H54 (cell line): ENCODE measurements at places on chromosomes 1 and 21.

DNA sequence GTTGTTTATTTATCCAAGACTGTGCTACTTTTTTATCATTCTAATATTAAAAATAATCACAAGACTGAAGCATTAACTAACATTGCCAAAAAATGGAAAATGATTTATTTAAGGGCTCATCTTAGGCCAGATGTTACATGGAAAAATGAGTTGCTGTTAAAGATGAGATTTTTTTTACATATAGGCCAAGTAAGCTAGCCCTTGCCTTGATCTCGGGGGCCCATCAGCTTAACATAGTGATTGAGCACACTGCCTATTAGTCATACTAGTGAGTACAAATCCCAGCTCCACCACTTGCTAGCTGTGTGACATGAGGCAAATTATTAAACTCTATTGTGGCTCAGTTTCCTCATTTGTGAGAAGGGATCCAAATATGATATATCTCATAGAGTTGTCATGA is 275.9 kb upstream of the SNX7 start:
- no peak for DNase-seq

DNA sequence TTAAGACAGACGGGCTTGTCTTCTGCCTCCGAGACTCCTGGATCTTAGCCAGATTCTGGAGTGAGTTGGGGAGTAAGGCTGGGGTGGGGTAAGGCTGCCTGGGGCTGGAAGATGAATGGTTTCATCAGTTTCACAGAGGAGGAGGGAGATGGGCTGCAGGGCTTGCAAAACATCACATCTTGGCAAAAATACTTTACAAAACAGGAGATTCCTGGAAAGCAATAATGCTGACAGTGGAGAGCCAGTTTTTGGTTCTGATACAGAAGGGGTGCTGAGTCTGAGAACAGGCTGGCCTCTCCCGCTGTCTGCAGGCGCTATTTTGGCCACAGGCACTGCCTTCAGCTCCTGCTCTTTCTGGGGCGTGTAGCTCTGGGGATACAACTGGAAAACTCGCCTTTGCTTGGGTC is 83.4 kb upstream of the KCNE2 start:
- no peak for DNase-seq

- no peak for DNase-seq
These were observed 2.4 kb downstream of the ECHDC2 start for GRCh38 chr1:52919051-52919722.

DNA sequence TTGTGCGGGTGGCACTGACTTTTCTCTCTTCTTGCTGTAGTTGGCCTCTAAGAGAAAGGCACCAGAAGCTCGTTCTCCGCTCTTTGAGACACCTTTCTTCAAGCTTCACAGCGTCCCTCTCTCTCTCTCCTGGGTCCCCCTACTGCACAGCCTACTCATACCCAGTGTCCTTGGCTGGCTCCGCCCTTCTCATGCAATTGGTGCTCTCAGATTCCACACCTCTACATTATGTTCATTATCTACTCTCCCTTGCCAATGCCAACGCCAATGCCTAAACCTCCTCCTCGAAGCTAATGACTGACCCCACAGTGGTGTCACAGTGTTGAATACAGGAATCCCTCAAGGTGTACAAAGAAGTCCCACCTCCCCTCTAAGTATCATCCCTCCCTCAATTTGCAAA is 4.8 kb upstream of the DNAJC28 start:
- DNase-seq, result no peak

- peak; percentile 68 for DNase-seq
These were observed 725 bp downstream of the MTFR1L start for GRCh38 chr1:25820247-25821111.

GRCh38 chr1:71835442-71835813 is 446.9 kb downstream of the NEGR1 start:
- DNase-seq, result no peak

DNA sequence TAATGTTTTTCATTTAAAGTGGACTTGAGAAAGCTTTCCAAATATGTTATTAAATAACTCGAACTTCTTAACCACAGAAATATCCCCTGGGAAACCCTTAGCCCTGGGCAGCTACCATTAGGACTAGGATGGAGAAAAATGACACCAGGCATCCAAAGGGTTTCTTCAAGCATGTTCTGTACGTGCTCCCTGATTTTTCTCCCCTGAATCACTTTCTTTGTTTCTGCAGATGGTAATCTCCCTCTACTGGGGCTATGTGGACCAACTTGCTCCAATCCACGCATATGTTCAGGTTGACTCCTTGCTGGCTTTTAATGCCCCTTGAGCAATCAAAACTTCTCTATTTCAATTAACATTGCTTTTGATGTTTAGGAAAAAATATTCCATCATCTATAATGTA is 312.7 kb upstream of the C1orf87 start:
- no peak for DNase-seq

DNA sequence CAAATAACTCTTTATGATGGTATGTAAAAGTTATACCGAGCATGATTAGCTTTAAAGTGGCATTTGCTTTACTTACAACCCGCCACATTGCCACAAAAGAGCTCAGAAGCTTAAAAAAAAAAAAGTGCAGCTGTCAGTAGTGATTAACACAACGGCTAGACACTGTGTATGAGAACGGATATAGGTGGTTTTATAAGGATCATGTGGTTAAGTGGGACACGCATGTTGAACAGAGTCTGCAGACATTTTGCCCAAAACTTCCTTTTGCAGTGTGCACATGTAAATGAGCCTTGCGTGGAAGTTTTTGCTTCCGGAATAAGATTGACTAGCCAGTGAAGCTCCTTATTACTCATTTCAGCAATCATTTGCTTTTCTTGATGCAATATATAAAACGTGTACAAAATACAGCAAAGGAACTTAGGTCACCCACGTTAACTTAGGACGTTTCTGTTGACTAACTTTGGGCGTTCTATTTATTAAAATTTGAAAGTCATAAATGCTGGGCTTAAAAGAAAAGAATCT is 58.7 kb upstream of the RGS1 start:
- no peak for DNase-seq

GRCh38 chr21:14862794-14863720 is 201.7 kb downstream of the NRIP1 start:
- DNase-seq, result no peak

GRCh38 chr21:44434936-44435635 is 20.2 kb upstream of the LRRC3 start:
- DNase-seq, result no peak

DNA sequence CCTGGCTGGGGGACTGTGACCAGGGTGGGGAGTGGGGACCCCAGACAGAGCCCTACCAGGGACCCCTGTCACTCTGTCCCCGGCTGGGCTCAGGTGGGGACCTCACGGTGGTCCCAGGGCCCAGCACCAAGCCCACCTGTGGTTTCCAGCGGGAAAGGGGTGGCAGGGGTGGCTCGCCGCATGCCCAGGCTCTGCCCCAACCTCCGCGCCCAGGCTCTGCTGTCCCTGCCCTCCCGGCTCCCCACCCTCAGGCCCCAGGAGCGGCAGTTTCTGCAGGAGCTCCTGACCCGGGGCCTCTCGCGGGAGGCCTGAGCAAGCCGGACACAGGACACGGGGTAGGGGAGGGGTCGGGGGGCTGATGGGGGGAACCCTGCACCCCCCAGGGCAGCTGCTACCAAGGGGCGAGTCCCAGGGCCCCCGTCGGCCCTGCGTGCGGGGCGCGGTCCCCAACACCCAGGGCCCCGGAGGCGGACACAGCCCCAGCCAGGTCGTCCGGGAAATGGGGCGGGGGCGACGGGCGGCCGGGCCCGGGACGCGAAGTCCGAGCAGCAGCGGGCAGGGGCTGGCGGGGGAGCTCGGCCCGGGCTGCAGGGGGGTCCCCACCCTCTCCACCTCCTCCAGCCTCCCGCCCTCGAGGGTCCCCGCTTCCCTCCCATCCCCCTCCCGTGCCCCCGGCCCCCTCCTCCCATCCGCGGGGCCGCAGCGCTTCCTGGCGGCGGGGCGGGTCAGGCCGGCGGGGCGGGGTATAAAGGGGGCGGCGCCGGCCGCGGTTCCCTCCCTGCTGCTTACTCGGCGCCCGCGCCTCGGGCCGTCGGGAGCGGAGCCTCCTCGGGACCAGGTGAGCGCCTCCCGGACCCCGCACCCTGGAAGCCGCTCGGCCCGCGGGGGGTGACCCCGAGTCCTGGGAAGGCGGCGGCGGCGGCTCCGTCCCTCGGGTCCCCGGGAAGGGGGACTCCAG is at the start of gene COL6A2:
TSS of gene COL6A2 (plus strand) at position 777 of the 958 bp plus-strand sequence.
- DNase-seq, result peak; percentile 83

DNA sequence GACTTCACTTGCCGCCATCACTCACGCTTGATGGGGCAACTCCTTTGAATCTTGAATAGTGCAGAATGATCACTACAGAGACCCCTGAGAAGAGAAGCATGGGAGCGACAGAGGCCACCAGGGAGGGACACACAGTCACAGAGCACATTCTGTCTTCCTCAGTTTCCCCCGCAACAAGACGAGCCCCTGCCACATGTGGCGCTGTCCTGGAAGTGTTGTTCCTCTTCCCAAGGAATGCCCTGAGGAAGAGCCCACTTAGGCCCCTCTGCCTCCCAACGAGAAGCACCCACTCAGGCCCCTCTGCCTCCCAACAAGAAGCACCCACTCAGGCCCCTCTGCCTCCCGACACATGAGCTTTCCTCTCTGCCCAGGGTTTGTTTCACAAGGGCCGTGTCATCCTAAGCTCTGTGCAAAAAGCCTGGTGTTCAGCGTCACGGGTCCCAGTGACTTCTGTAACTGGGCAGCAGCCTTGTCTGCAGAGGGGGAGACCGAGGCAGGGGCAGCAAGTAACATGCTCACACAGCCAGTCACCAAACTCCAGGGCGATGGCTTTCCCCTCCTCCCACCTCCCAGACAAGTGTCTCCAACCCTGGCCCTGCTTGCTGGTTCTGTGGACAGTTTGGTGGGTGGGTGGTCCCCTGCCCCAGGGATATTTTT is 19.8 kb downstream of the SLC37A1 start:
- DNase-seq, result no peak

- DNase-seq, result no peak
These were observed 227.9 kb downstream of the RERE start for GRCh38 chr1:8589571-8589970.

- no peak for DNase-seq
These were observed 144.7 kb downstream of the POU2F1 start for GRCh38 chr1:167365360-167365759.

DNA sequence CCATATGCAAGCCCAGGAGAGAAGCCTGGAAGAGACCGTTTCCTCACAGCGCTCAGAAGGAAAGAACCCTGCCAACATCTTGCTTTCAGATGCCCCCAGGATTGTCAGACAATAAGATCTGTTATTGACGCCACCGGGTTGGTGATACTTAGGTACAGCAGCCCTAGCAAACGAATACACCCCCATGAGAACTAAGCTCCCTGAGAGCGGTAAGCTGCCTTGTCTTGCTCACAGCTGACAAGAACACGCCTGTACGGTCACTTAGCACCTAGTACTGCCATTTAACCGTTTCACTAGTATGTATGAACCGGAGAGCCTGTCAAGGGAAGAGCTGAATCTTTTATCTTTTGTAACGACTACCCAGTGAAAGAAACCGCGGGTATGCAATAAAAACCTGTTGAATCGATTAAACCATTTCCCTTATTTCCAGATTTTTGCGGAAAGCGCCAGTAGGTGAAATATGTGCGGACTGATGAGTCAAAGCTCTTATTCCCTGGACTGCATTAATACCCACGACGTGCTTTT is 619 bp upstream of the ZBTB8B start:
- DNase-seq, result no peak

DNA sequence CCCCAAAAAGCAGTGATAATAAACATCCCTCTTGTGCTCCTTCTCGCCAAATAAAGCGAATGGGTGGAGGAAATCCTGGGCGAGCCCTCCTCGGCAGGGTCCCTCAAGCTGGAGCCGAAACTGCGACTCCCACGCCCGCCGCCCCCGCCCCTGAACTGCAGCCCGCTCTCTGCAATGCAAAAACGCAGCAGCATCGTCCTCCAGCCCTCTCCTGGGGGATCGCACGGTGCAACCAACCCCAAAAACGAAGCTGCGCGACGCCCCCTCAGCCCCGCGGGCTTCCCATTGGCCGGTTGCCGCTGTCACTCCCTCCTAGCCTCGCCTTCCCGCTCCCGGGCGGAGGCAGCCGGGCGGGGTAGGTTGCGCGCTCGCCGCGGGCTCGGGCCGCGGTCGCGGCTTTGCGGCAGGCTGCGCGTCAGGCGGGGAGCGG is at the start of gene TMCC2:
TSS of gene TMCC2 (plus strand) at position 363 of the 430 bp plus-strand sequence. CDS start 619 bp downstream, outside the sequence.
- peak; percentile 94 for DNase-seq

- DNase-seq, result no peak
These were observed 33.4 kb downstream of the GNAT2 start for GRCh38 chr1:109586055-109586454.

DNA sequence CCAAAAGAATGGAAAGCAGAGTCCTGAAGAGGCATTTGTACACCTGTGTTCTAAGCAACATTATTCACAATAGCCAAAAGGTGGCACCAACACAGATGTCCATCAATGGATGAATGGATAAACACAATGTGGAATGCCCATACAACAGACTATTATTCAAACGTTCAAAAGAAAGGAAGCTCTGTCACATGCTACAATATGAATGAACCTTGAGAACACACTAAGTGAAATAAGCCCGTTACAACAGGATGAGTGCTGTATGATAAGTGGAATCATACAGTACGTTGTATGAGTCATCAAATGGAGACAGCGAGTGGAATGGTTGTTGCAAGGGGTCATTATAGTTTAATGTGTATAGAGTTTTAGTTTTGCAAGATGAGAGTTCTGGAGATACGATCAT is 80.1 kb downstream of the SH3BGR start:
- DNase-seq, result no peak

- no peak for DNase-seq
These were observed 19.9 kb downstream of the MACF1 start for GRCh38 chr1:39224295-39224829.

GRCh38 chr1:30893776-30894507 is 14.6 kb downstream of the SDC3 start:
- DNase-seq, result no peak

GRCh38 chr1:117757668-117758067 is 151.8 kb downstream of the TENT5C start:
- DNase-seq, result no peak

- peak; percentile 11 for DNase-seq
These were observed 69.5 kb downstream of the LHX8 start for GRCh38 chr1:75203415-75204277.

DNA sequence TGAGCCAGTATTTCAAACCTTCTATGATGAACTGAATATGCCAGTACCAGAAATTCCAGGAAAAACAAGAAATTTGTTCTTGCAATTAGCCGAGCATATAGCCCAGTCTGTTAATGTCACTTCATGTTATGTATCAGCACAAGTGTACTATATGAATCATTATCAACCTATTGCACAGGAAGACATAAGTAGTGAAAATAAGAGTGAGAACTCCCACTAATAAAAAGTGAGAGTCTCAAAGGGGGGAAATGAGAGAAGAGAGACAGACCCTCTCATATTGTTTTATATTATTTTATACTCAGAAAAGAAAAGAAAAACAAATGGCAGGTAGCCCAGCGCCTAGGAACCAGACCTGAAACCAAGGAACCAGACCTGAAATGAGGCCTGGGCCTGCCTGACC is 16.2 kb downstream of the JMJD4 start:
- no peak for DNase-seq
